ENCODE measurements at places on chromosomes 7 and 10.

DNA sequence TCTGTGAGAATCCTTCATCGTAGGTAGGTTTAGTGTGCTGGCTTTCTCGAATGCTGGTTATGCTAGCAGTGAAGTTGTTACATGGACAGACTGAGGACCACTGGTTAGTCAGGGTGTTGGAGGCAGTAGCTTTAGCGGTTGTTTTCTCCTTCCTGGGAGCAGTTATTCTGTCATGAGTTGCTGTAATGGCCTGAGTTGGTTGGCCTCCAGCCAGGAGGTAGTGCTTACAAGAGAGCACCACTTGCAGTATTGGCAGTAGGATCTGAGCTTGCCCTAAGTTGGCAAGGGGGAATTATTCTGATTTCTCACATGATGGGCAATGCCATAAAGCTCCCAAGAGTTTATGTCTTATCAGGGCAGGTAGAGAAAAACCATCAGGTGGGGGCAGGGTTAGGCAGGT, 58.0 kb downstream of the IPMK start:
- DNase-seq = no peak

DNA sequence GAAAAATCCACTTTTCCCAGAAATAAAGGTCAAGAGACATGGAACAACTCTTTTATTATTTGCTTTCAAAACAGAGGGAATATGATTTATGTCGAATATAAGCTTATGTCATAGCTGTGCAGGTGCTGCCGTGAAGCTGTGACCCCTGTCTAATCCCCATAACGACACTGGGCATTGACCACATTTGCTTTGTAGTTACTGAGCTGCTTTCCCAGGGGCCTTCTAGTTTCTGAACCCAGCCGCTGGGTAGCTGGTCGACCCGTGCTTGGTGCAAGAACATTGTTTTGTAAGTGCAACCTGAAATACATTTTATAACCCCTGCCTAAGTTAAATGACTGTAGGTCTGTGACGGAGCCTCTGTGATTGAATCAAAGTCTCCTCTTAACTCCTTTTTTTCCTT, 144.9 kb upstream of the HDAC9 start:
- DNase-seq = no peak

DNA sequence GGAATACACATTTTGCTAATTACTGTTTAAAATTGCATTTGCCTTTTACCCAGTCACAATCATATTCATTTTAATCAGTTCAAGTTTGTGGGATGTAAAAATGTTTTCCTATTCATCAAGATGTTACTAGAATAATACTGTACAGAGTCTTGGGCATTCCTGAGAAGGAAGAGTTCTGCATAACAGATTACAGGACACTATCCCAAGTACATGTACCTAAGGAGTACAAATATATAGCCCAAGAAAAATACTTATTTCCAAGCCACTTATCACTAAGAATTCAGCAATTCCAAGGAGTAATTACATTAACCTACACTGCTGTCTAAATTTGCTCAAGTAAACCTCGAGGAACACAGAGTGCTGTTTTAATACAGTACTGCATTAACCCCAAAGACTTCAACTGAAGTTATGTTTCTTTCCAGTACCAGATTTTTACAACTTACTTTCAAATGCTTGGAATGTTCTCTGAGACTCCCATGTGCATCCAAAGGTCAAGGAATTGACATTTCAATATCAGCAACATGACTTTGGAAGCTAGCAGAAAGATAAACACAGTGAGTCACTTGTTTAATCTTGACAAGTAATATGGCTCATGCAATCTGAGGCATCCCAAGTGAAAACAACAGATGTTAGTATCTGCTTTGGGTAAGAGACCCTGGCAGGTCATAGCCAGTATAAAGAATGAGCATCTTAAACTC, 125.4 kb upstream of the BET1 start:
- DNase-seq = no peak

- no peak for DNase-seq
Observed at GRCh38 chr7:45026013-45026412, 26.0 kb downstream of the CCM2 start.

DNA sequence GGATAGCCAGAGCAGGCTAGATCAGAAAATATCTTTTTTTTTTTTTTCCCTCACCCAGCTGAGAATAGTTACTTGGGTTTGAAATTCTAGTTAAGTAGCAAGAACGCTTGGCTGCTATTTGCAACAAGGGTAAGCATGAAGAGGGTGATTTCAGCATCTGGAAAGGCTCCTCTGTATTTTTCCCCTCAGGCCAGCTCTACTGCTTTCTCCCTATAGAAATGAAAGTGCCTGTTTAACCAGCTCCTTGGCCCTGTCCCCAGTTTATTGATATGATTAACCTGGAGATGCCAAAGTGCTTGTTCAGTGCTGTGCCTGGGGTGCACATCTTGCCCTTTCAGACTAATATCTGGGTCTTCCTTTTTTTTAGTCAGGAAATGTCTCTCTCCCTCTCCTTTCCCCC, 37.1 kb downstream of the AP3M1 start:
- no peak for DNase-seq

- no peak for DNase-seq
Observed at GRCh38 chr10:11687779-11688447, 54.3 kb upstream of the ECHDC3 start.

DNA sequence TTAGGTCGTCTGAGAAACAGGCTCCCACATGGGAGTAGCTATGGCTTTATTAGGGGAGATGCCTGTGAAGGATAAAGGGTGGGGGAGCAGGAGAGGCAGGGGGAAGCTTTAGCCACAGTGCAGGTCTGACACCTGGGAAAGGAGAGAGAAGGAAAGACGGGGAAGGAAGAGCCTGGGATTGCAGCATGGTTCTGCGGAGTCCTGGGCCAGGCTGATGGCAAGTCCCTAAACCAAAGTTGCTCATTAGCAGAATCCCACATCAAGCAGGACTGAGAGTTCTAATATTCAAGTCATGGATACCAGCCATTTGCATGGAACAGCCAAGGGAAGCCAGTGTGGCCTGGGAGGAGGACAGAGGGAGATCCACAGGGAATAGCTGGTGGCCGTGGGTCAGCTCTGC, 414.8 kb downstream of the RPS24 start:
- DNase-seq = peak; percentile 9

GRCh38 chr7:20834656-20835055, 48.0 kb upstream of the SP8 start:
- DNase-seq = no peak

DNA sequence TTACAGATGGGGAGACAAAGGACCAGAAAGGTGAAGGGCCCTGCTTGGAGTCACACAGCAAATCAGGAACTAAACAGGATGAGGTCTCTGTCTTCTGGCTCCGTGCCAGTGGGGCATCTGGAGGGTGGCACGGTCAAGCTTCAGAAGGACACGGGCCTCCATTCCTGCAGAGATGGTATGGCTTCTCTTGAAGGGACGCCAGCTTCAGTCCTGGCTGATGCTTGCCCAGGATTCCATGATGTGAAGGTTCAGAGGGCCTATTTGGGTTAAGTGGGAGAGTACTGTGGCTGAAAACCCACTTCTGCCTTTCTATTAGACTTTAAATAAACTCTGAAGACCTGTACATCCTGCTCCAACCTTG, 6.1 kb downstream of the RAMP3 start:
- DNase-seq = no peak

DNA sequence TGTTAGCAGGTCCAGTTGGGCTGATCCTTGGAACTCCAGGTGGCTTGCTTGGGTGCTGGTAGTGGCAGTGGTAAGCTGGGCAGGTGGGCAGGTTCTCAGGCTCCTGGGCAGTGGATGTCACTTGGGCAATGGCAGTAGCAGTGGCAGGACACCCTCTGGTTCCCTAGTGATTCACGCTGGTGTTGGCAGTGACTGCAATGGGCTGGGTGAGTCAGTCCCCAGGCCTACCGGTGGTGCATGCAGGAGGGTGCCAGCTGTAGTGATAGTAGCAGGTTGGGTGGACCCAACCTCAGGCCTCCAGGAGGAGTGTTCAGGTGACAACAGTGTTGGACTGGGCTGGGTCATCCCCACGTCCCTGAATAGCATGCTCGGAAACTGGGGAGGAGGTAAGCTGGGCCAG, 189.2 kb downstream of the ZEB1 start:
- no peak for DNase-seq

DNA sequence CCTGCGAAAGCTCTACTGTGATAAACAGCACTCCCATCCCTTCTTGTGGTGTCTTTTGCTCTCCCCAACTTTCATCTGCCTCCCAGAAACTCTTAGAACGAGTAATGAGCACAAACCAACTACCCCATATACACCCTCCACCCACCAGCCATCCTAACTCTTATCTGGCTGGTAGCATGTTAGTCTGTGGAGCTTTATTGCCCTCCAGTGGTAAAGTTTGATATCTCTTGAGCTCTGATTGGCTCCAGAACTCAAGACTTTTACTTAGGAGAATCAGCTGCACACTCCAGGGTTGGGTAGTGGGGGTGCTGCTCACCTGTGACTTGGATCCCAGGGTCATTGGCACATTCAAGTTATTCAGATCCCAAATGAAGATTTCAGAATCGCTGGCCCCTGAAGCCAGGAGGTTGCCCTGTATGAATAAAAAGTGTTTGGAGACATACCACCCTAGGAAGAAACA, 10.9 kb downstream of the SEC31B start:
- no peak for DNase-seq

GRCh38 chr10:6202684-6203330, at the start of gene PFKFB3:
Gene PFKFB3 (plus strand): TSS chr10:6202932. CDS start chr10:6203261, 329 bp downstream.
- peak; percentile 98 for DNase-seq

DNA sequence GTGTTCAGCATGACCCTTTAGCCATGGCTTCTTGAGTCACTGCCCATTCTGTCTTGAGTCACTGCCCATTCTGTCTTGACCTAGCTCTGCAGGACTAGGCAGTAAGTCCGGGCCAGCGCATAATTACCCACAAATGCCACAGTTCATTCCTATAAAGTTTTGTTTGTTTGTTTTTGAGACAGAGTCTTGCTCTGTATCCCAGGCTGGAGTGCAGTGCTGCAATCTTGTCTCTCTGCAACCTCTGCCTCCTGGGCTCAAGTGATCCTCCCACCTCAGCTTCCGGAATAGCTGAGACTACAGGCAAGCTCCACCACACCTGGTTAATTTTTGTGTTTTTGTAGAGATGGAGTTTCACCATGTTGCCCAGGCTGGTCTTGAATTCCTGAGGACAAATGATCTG, 32.7 kb upstream of the TARP start:
- no peak for DNase-seq

GRCh38 chr10:110017052-110017451, 9.3 kb downstream of the ADD3 start:
- no peak for DNase-seq

DNA sequence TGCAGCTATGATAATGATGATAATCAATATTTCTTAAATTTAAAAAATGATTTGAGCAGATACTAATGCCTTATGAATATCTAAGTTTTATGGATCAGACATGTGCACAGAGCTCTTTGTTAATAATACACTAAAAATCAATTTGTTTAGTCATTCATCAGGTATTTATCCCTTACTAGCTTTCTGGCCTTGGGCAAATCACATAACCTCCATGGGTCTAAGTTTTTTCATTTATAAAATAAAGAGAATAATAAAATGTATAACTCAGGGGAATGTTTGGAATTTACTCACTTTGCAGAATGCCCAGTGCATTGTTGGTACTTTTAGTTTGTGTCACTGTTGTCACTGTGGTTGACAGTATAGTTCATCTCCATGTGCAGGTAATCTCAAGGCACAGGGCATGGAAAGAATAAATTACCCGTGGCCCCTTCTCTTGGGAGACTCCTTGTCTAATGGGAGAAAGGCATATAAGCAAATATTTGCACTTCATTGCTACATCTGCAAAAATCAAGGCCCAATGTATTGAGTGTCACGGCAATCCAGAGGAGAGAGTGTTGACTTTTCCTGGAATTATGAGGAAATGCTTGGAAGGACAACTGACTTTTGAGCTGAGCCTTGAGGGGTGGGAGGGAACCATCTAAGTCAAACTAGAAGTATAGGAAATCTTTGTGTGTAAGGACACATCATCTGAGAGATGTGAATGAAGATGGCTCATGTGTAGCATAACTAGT, 64.7 kb upstream of the CTTNBP2 start:
- DNase-seq = no peak

DNA sequence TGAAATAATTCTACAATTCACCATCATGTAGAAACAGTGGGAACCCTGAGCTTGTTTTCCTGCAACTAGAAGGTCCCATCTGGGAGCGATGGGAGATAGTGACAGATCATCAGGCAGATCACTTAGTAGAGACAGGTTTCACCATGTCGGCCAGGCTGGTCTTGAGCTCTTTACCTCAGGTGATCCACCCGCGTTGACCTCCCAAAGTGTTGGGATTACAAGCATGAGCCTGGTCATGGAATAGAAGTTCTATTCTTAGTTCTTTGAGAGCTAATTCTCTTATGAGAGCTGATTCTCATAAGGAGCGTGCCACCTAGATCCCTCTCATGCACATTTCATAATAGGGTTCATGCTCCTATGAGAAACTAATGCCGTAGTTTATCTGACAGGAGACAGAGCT, 778.0 kb upstream of the AUTS2 start:
- DNase-seq = no peak

- no peak for DNase-seq
Observed at GRCh38 chr10:48836605-48837004, 103.0 kb downstream of the LRRC18 start.

GRCh38 chr7:36040679-36041078, 112.4 kb upstream of the EEPD1 start:
- no peak for DNase-seq

DNA sequence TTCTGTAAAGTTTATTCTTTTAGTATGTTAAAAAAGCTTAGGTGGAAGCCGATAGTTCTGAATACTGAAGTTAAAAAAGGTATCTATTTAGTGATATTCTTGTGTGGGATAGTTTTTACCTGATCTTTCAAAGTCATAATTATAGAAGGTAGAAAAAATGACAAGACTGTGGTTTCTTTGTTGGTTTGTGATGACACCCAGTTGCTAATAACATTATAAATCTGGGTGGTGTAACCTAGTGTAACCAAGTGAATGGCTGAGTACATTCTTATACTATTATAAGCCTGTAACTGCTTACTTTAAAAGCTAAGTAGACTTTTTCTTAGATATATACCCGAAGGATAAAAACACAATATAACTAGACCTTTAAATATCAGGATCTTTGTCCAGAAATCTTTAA, 2.3 kb downstream of the CDK13 start:
- DNase-seq = no peak

- DNase-seq = peak; percentile 78
Observed at GRCh38 chr10:71621231-71622153, 98.1 kb downstream of the C10orf105 start.

- no peak for DNase-seq
Observed at GRCh38 chr7:143148651-143149050, 16.8 kb downstream of the PIP start.

DNA sequence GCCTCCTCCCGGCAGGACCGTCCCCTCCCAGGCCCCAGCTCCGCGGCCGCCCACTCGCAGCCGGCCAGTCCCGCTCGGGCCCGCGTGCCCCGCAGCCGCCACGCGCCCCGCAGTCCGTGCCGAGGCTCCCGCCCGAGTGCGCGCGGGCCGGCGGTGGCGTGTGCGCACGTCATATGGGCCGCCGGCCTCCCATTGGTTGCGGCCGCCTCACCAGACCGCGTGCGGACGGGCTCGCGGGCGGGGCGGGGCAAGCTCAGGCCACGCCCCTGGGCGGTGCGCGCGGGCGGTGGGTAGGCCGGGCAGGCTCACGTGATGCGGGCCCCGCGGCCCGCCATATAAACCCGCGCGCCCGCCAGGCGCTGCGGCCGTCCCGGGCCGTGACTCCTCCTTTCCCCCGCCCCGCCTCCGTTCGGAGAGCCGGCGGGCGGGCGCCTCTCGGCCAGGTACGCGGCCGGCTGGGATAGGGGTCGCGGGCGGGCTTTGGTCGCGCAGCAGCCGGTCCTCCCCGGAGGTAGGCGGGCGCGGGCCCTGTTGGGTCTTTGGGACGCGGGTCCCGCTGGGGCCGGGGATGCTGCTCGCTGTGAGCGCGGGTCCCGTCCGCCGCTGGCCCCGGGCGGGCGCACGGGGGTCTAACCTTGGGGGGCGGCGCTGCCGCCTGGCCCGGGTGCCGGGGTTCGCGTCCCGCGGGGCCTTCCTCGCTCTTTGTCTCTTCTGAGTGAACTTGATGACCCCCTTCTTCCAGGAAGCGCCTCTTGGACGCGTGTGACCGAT, at the start of gene INSIG1:
INSIG1 (plus strand) TSS at position 362 of the 771 bp plus-strand sequence; CDS start at position 770, 408 bp downstream.
- peak; percentile 95 for DNase-seq
